Activated naive CD8-positive, alpha-beta T cell treated with anti-CD3 and anti-CD28 coated beads, Interleukin-2, amount 50 U/mL, for 24 hours (primary cell): ENCODE measurements at places on chromosomes 1 and 21.

DNA sequence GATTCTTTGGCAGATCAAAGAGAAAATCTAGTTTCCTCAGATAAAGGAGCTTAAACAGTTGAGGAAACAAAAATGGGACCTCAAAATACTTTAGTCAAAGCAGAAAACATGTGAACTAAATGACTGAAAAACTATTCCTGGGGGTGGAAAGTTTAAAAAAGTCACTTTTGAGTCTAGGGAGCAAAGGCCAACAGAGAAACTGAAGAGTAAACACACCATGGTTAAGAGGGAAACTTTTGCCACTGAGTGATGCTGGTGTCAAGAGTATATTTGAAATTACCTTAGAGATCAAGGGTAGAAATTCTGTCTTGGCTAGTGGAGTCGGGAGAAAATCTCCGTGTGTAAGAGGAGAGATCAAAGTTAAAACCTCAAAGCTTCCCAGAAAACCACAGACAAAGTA is 501.2 kb upstream of the ADGRL4 start:
- no peaks in the 10 kb centered on the region for H3K4me1 ChIP-seq
- H3K4me3 ChIP-seq, result no peak overlapping the region
- DNase-seq, result no peak
- H3K27me3 ChIP-seq, result no peaks in the 10 kb centered on the region

DNA sequence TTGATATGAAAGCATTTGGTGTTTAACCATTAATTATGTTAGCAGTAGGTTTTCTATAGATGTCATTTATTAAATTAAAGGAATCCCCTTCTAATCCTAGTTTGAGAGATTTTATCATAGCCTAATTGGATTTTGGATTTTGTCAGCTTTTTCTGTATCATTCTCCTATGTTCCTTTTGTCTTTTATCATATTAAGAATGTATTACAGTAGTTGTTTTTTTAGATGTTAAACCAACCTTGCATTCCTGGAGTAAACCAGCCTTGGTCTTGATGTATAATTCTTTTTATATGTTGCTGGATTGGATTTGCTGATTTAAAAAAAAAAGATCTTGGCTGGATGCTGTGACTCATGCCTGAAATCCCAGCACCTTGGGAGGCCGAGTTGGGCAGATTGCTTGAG is 5.6 kb downstream of the SETDB1 start:
- H3K4me1 ChIP-seq, result peaks cover 18% of the 10 kb centered on the region
- DNase-seq, result no peak
- H3K4me3 ChIP-seq, result no peak overlapping the region
- no peaks in the 10 kb centered on the region for H3K27me3 ChIP-seq

DNA sequence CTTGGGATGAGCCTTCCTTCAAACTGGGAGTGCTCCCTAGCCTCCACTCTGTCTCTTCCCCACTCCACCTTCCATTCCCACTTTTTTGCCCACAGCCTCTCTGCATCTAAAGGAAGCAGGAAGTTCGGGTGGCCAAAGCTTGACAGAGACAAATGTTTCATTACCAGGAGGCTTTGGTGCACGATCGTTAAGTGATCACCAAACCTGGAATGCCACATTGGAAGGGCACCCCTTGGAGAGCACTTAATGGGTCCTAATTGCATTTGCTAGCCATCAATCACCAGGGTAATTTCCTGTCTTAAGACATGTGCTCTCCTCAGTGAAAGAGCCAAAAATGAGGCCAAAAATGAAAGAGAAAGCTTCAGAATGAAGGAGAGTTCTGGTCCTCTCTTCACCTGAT is 206.5 kb downstream of the TNR start:
- H3K36me3 ChIP-seq, result no peaks in the 10 kb centered on the region
- H3K4me3 ChIP-seq, result no peak overlapping the region

- no peaks in the 10 kb centered on the region for H3K27me3 ChIP-seq
- H3K4me3 ChIP-seq, result no peak overlapping the region
- DNase-seq, result no peak
Observed at GRCh38 chr1:206430031-206430983, 40.0 kb upstream of the IKBKE start.

- no peak for DNase-seq
- H3K27me3 ChIP-seq, result no peaks in the 10 kb centered on the region
Observed at GRCh38 chr1:15540186-15540585, 13.5 kb downstream of the DNAJC16 start.

GRCh38 chr1:116167625-116168276 is 56.6 kb downstream of the MAB21L3 start:
- H3K36me3 ChIP-seq, result no peaks in the 10 kb centered on the region
- H3K4me1 ChIP-seq, result peaks cover 12% of the 10 kb centered on the region
- DNase-seq, result no peak
- H3K4me3 ChIP-seq, result peak overlapping the region; percentile 65
- H3K27me3 ChIP-seq, result no peaks in the 10 kb centered on the region
- H3K27ac ChIP-seq, result peak overlapping the region; percentile 54
